GM12891 (cell line): ENCODE measurements at places on chromosomes 5 and 9.

DNA sequence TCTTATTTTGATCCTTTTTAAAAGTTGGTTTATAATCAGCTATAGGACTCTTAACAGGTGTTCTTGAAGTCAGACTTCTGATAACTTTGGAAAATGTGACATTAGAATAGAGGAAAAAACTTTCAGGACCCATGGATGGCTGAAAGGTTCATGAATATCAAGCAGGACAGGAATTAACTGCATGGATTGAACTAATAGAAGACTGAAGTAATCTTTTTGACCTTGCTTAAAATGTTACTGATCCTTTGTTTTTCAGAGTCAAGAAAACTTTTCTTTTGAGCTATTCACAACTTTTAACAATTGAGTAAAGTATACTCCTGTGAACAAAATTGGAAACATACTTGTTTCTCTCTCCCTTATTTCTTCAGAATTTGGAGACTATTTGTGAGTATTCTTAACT, 79.2 kb downstream of the PLK2 start:
- no peak for DNase-seq

DNA sequence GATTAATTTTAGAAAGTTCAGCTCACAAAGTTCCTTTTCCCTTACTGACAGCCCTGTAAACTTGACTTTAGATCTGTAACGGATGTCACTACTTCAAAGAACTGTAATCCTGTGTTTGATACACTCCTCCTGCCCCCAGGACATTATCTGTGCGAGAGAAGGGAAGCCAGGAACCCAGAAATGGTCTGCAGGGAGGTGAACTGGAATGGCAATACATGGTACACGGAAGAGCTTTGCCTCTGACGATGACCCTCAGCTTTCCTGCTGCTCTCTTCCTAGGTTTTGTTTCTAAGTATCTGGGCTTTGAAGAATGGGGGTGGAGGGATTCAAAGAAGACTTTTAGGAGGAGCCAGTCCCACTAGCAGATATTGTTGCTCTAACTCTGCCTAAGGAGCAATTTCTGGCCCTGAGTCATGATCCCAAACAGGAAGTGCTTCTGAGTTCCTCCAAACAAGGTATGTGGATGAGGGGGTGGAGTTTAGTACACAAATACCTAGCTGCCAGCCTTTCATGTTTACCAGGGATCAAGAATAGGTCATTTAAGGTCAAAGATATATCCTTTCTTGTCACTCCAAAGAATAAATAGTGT, 43.4 kb upstream of the TMC1 start:
- no peak for DNase-seq

- DNase-seq: no peak
Observed at GRCh38 chr5:72648480-72648879, 141.3 kb upstream of the ZNF366 start.

GRCh38 chr5:133523961-133524586, 88.3 kb downstream of the FSTL4 start:
- no peak for DNase-seq

- DNase-seq: peak; percentile 33
Observed at GRCh38 chr5:78537821-78538220, 110.8 kb downstream of the LHFPL2 start.

GRCh38 chr5:99247346-99247745, 318.5 kb upstream of the CHD1 start:
- no peak for DNase-seq

DNA sequence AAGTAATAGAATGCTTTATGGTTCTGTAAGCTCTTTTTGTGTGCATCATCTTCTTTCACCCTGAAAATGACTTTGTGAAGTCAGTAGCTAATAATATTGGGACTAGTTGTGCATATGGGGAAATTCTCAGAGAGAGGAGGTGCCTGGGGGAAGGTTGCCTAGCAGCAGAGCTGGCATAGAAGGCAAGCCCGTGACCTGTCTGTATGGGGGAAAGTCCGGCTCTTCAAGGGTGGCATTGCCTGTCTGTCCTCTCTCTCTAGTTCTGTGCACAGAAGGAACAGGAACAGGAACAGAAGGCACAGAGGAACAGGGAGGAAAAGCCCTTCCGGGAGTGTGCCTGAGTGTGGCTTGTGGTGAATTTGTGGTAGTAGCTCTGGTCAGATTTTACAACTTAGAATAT, 33.1 kb downstream of the SH3GL2 start:
- DNase-seq: no peak

DNA sequence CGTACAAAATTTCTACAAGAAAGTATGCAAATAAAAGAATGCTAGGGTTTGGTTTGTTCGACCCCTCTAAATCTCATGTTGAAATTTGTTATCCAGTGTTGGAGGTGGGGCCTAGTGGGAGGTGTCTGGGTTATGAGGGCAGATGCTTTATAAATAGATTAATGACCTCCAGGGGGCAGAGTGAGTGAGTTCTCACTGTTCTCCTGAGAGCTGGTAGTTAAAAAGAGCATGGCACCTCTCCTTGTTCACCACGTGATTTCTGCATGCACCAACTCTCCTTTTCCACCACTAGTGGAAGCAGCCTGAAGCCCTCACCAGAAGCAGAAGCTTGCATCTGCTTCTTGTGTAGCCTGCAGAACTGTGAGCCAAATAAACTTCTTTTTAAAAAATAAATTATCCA, 50.4 kb upstream of the FAM170A start:
- no peak for DNase-seq

GRCh38 chr9:131411719-131412681, 18.1 kb downstream of the PRRC2B start:
- no peak for DNase-seq

GRCh38 chr5:103244398-103244797, 14.2 kb upstream of the MACIR start:
- DNase-seq: no peak

GRCh38 chr5:170752257-170753215, 31.0 kb upstream of the GABRP start:
- DNase-seq: no peak

GRCh38 chr5:69049151-69049550, 44.7 kb upstream of the SLC30A5 start:
- no peak for DNase-seq

DNA sequence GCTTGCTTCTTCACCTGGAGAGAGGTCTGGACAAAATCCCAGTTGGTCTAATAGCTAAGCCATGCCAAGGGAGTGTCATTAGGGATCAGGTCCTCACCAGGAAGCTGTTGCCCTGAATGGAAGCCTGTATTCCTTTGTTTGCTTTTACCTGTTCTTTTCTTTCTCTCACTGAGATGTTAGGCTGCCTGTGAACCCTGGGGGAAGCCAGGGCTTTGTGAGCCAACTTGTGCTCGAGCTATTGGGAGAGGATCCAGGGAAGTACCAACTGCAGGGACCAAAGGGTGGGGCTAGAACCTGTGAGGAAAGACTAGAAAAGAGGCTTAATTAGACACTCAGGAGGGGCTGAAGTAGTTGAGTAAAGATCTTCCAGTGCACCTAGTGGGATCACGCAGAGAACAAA, 451.2 kb upstream of the TLE4 start:
- DNase-seq: no peak

DNA sequence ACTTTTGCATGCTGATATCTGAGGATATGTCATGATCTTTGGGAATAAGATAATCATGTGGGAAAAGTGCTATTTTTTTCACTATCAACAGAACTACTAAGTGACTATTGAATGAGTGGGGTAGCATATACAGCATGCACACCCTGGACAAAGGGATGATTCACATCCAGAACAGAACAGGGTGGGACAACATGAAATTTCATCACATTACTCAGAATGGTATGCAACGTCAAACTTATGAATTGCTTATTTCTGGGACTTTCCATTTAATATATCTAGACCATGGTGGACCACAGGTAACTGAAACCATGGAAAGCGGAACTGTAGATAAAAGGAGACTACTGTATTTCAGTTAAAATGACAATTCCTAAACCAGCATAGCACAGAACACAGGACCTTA, 370.0 kb downstream of the HINT1 start:
- DNase-seq: no peak

DNA sequence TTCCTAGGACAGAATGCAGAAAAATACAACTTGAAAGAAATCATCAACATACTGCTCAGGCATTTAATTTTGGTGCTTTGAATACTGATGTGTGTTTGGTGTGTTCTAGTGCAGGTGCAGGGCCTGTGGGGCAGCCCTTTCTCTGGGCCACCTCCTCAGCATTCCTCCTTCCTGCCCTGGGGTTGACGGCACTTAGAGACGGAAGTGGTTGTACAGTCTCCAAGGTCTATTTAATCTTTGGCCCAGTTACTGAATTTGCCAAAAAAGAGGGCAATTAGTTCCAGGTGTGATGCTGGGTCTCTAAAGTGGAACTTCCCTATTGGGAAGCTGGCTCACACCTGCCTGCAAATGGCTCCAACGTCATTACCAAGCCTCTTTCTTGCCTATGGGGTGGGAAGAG, 269.0 kb downstream of the SH3GL2 start:
- DNase-seq: no peak

GRCh38 chr5:161966564-161966963, 101.0 kb upstream of the GABRG2 start:
- DNase-seq: no peak

GRCh38 chr5:111997308-111997707, 240.3 kb upstream of the NREP start:
- DNase-seq: no peak

DNA sequence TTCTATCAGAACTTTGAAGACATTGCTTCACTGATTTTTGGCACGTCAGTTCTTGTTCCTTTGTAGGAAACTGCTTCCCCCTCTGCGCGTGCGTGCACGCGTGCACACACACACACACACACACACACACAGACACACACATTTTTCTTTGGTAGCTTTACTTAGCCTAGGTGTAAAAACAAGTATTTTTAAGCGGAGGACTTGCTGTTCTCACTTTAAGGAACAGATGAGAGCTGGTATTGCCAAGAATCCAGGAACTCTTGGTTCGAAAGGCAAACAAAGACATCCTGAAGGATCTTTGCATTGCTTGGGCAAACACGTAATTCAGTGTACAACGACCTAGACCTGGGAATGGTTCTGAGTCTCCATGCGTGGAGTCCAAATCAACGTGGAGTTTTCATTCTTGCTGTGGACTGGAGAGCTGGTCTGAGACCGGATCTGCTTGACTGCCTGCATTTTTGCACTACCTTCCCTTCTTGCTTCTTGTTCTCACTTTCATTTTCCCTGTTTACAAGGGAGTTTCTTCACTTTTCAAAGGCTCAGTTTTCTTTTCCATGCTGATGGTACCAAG, 8.2 kb downstream of the TMEM268 start:
- DNase-seq: no peak

GRCh38 chr5:174083056-174083827, 37.7 kb downstream of the NSG2 start:
- DNase-seq: no peak

GRCh38 chr5:156581725-156582124, 254.8 kb downstream of the SGCD start:
- no peak for DNase-seq

DNA sequence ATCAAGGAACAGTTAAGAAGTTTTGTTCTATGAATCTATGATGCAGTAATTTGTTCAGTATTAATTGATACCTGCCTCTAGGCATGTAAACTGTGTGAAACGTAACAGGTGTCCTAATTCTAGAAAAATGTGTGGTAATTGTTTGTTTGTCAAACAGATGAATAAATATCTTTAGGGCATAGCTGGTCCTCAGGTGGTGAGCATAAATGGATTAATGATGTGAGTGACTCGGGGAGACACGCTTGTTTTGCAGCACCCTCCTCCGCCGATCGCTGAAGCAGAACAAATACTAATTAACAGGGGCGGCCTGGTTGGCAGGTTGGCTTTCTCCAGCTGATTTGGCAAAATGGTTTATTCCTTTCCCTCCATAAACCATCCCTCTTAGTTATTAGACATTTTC, 88.8 kb downstream of the TLE4 start:
- no peak for DNase-seq

DNA sequence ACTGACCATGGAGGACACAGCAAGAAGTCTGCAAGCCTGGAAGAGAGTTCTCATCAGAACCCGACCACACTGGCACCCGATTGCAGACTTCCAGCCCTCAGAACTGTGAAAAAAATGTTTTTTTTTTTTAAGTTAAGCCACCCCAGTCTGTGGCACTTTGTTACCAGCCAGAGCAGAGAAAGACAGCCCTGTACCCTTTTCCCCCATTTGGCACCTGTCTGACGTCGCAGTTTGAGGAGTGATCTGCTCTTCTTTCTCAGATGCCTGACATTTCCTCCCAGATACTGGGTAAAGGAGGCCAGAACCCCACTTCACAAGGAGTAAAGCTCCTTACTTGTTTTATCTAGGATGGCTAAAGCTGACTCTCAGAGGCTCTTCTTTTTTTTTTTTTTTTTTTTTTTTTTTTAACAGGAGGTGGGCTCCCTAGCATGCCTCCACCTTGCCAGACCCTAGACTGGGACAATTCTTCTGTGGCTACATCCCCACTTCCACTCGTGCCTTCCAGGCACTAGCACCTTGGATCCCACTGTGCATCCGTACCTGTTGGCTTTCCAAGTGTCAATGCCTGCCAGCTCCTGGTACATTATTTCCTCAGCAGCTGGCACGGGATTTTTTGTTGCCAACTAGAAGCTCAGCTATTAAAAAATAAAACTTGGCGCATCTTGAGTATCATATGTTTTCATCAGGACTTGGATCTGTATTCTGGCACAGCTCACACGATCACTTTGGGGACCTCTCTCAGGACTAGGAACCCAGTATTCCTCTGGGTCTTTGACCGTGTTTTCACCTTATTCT, 14.4 kb downstream of the CAMK4 start:
- DNase-seq: no peak

GRCh38 chr9:77808751-77809081, 160.6 kb upstream of the GNA14 start:
- no peak for DNase-seq

DNA sequence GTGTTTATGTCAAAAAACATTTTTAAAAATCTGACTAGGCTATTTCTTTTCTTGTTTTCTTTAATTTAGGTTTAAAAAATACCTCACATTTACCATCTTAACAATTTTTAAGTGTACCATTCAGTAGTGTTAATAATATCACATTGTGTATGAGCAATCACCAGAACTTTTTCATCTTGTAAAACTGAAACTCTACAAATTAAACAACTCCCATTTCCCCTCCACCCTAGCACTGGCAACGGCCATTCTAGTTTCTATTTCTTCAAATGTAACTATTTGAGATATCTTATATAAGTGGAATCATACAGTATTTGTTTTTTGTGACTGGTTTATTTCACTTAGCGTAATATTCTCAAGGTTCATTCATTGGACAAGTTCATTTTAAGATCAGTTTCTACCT, 27.7 kb downstream of the PLCXD3 start:
- DNase-seq: no peak

DNA sequence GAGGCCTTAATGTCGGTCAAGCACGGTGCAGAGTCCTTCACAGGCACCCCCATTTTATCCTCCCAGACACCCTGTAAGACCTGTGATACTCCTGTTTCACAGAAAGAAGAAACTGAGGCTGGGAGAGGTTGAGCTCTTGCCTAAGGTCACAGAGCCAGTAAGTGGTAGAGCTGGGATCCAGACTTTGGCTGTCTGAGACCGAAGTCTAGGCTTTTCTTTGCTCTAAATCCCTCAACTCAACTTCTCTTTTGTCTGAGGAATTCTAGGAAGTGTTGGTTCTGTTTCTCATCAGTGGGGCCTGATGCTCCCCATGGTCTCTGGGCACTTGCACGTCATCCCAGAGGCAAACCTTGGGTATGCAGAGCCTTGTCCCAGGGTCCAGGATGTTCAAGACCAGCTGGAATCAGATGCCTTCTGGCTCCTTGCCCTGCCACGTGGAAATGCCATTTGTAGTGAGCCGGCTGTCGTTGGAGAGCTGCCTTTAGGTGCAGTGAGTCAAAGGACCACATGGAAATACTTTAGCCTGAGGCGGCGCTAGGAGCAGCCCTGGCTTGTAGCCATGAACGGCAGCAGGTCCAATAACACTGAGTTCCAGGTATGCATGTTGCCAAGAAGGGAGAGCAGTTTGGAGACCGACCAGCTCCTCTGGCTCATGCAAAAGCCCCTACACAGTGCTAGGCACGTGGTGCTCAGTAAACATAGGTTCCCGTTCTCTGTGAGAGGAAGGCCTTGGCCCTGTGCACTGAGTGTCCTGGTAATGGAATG, 9.2 kb downstream of the DCANP1 start:
- no peak for DNase-seq
